ENCODE measurements at places on chromosomes 11 and 22.

DNA sequence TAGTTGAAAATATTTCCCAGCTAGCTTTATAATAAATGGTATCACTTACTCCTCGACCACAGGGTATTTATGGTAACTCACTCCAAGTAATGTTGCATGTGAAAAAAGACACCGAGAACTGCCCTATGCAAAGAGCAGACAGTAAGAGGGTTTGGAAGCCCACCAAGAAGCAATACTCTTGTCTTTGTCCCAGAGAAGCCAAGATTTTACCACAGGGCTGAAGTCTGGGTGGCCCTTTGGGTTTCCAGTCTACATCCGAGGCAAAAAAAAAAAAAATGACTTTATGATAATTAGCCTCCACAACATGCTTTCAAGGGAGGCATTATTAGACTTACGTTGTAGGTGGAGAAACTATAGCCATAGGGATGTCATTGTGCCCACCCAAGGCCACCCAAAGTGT is 83.6 kb downstream of the CCDC34 start:
- no peak for DNase-seq

DNA sequence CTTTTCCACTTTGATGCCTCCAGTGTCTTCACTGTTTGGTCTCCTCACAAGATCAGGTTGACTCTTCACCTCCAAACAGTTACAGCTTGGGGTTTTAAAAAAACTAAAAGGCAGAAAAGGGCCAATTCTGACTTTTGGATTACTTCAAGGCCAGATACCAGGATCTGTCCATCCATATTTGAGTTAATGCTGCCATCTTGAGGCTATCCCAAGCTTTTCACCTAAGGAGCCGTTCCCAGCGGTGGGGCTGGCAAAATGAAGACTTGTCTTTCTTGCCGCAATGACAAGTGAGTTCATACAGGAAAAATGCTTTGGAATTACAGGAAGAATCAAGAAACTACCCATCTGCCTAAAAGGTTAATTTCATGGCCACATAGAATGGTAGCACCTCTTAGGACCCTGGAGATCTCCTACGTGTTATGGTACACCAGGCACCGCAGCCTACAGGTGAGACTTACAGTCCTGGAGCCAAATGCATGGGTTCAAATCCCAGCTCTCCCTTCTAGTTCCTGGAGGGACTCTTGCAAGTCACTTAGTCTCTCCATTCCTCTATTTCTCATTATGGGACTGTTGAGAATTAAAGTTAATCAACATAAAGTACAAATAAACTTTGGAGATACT is 6.0 kb upstream of the OR5B21 start:
- peak; percentile 72 for DNase-seq

DNA sequence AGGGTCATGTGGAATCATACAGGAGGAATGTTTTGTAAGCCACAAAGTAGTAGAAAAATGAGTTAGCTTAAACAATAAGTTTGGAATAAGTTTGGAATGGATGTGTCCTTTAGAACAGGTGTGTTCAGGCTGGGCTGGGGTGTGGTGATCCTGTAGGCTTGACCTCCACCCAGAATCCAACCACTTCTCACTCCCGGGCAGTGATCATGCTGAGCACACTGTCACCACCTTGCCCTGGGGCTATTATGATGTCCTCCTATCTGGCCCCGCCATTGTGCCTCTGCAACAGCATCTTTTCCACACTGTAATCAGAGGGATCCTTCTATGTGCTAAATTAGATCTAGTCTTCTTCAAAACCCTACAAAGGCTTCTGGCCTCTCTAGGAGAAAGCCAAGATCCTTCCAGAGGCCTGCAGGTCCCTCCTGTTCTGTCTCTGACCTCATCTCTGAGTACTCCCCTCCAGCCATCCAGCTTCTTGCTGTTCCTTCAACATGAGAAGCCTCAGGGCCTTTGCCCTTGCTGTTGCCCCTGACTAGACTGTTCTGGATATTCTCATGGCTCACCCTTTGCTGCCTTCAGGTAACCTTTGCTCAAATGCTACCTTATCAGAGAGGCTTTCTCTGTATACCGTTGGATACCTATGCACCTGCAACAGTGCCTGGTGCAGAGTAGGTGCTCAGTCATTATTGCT is 18.8 kb upstream of the ACCSL start:
- no peak for DNase-seq

DNA sequence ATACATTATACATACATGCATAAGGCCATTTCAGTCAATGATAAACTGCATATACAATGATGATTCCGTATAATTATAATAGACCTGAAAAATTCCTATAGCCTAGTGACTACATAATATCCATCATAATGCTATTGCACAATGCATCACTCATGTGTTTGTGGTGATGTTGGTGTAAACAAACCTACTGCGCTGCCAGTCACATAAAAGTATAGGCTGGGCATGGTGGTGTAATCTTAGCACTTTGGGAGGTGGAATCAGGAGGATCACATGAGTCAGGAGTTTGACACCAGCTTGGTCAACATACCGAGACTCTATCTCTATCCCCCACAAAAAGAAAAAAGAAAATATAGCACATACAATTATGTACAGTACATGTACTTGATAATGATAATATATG is 163.7 kb upstream of the DDI1 start:
- no peak for DNase-seq

DNA sequence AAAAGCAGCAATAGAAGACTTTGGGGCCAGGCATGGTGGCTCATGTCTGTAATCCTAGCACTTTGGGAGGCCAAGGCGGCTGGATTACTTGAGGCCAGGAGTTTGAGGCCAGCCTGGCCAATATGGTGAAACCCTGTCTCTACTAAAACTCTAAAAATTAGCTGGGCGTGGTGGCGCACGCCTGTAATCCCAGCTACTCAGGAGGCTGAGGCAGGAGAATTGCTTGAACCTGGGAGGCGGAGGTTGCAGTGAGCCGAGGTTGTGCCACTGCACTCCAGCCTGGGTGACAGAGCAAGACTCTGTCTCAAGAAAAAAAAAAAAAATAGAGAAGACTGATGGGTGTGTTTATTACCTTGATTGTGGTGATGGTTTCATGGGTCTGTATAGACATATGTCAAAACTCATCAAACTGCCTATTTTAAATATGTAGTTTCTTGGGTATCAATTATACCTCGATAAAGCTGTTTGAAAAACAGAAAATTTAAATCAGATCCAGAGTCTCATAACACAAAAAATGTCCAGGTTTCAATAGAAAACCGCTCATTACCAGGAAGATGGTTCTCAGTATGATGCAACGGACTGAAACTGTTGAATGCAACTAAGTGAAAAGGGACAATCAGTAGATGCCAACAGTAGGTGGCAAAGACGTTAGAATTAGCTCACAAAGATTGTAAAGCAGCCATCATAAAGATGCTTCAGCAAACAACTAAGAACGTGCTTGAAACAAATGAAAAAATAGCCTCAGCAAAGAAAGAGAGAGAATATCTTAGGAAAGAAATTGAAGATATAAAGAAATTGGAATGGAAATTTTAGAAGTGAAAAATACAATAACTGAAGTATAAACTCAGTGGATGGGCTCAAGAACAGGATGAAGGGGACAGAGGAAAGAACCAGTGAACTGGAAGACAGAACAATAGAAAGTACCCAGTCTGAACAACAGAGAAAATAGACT is 33.1 kb upstream of the SEPTIN5 start:
- no peak for DNase-seq

DNA sequence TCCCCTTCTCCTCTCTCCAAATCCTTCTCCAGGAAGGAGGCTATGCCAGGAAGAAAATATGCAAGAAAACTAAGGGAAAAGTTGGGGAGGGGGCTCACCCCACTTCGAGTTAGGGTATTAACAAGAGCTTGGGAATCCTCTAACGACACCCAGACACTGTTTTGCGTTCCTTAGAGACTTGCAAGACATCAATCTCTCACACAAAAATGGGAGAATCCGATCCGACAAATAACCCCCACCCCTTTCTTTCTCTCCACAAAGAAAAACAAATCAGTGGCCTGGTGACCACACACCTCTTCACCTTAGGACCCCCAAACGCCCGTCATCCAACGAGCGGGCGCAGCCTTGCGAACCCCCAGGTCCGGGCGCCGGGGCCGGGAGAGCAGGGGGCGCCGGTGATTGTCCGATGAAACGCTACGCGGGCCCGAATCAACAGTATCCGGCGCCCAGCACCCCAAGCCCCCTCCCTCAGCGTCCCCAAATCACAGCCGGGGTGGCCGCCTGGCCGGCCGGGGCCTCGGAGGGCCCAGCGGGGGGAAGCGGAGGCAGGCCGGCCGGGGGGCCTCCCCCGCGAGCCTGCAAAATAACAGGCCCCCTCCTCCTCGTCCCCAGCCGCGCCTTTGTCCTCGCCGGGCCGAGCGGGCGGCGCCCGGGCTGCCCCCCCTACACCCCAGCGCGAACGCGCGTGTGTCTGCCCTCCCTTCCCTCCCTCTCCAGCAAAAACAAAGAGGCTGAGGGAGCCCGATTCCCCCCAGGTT is 690 bp downstream of the CSNK1E start:
- peak; percentile 10 for DNase-seq

DNA sequence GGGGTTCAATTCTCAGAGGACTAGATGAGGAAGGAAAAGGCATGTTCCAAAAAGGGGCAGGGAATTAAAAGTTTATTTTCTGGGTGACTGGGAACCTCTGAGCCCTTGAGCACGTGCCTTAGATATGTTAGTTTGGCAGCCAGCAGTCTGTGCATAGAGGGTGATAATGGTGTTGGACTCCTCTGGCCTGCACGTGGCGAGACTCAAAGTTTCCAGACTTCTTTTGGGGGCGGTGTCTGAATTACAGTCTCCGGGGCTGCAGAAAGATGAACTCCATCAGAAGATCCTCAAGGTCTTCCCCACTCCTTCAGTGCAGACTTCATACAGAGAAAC is 861 bp upstream of the ZNRF3 start:
- DNase-seq, result no peak

- no peak for DNase-seq
These were observed 39.9 kb downstream of the CLPB start for GRCh38 chr11:72394416-72394815.

DNA sequence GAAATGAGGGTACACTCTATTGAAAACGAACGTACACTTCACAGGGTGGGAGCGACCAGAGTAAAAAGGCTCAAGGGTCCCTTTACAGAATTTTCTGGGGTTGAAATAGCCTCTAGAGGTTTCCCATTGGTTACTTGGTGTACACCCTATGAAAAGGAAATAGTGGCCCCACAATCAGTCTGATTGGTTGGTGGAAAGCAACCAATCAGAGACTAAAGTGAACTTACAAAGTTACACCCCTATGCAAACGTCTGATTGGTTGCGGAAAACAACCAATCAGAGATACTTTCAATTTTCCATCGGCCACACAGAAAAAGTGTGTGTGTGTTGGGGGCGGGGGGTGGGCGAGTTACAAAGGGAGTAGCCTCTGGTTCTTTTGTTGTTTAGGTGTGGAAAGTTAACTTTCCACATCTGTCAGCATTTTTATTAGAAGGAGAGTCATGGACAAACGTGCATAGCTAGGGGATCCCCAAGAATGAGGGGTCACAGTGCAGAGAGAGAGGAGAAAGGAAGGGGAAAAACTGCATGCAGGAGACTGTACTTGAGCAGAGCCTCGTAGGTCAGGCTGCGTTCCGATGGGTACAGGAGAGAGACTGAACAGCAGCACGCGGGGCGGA is 1152.1 kb downstream of the TBC1D22A start:
- no peak for DNase-seq

GRCh38 chr11:121766991-121767390 is 314.2 kb upstream of the SORL1-AS1 start:
- DNase-seq, result no peak

DNA sequence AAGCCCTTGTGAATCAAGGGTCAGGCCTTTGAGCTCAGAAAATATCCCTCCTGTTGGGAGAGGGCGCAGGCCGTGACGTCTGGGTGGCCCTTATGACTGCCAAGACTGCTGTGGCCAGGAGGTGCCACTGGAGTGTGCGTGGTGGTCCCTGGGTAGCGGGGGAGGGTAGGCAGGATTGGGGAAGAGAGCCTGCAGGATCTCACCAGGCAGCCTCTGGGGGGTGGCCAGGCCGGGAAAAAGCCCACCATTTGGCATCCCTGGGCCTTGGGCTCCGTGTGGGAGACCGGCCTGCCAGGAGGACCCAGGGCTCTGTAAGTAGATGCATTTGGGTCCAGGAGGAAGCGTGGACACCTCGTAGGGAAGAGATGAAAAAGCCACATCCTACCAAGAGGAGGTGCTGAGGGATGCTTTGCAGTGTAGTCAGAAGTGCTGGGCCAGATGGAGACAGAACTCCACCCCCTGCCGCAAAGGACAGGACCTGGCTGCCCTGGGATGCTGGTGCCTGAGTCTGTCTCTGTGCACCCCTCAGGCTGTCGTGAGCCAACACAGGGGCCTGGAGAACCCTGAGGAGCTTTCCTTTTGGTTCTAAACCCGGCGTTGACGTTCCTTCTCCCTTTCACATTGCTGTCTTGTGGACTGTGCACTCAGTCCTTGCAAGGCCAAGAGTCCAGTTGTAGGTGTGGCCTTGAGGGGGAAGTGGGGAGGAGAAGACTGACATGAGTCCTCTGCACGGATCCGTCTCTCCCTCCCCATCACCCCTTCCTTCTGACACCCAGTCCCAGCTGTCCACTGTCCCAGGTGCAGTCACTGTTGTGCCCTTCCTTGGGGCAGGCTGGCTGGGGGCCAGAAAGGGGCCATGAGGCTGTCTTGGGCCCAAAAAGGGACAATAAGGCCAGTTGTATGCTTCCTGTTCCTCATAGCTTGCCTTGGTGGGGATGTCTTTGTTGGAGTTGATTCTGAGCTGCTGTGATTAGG is 12.7 kb upstream of the MIEF1 start:
- no peak for DNase-seq

DNA sequence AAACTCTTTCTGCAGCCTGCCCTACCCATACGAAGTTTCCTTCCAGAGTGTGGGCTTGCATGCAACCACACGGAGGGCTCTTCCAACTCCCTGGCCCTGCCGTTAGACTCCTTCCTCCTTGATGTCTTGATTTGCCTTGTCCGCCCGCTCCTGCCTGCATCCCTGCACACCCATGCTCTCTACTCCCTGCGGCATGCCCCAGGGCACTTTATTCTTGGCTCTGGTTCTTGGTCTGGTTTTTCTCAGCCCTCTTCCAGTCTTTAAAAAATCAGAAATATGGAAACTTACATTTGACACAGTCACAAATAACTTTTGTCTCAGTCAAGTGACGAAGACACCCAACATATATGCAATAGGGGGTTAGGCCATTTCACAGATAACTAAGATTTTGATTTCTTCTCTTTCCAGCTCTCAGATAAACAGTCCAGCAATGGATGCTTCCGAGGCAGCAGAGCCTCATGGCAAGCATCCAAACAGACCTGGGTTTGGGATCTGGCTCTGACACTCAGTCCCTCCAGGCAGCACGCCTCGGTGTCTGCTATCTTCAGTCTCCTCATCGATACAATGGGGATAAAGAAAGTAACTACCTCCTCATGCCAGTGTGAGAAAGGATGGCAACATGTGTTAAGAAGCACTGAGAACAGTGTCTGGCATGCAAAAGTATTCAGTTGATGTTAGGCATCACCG is 15.7 kb upstream of the OPCML start:
- no peak for DNase-seq
